ENCODE measurements at places on chromosomes 1 and 21.
A peak's percentile ranks its signal among the peaks of the same experiment; 100 is the strongest.

GRCh38 chr1:902802-903201 is 20.9 kb upstream of the SAMD11 start:
- DNase-seq, result no peak

DNA sequence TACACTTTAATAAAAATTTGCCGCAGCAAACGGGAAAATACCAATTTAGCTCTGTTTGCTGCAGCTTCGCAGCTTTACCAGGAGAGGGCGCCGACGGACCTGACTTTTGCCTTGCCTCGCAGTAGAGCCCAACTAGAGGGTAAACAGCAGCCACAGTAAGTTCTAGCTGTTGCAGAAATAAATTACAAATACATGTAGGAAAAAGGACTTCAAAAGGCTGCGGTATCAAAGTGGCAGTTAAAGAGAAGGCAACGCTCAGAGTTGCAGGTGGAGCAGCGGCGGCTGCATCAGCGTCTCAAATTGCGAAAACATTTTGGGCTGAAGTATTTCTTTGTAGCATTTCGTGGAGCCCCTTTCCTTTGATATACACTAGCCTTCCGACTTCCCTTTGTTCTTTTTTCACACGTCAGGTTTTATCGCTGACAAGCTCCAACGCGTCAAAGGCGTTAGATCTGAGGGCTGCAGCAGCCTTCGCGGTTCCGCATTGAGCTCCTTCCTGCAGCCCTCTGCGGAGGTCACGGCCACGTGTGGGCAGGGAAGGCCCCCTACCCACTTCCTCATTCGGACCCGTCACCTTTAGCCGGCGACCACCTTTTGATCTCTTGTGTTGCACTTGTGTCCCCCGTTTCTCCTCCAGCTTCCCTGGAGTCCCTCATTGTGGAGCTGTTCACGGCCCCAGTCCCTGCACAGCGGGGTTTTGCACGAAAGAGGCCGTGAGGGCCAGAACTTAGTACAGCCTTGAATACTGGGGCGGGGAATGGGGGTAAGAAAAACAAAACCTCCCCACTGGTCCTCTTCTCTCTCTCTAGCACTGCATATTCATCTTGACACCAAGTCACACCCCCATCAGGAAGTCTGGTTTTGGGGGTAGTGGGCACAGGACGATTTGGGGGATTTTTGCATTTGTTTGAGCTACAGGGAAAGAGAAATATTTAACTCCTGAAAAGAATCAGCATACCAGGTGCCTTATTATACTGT is 72.8 kb downstream of the S1PR1 start:
- peak; percentile 69 for DNase-seq

DNA sequence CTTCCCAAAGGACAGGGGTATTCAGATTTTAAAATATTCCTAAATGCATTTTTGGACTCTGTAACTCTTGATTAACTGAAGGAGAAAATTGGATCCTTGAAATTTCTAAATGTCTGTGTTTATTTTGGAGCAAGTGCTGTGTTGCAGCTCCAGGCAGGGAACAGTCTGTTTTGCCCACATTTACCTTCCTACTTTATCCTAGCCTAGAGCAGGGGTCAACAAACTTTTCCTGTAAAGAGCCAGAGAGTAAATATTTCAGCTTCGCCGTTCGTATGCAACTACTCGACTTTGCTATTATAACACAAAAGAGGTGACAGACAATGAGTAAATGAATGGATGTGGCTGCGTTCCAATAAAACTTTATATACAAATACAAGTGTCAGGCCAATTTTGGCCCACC is 402.2 kb downstream of the GPATCH2 start:
- DNase-seq, result no peak

DNA sequence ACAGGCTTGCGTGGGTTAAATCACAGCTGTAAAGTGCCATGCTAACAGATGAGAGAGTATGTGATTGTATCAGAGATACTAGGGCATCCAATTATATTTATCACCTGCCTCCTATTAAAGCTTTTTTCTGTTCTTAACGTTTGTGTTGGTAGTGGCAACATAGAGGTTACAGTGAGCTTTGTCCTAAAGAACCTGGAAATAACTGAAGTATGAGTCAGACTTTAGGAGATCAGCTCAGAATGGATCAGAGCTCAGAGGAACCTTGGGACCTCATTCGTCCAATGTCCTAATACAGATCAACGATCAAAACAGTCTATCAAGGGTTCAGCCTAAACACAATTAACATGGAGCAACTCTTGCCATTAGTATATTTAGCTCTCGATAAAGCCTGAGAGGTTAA is 81.0 kb downstream of the RGS7 start:
- DNase-seq, result no peak

DNA sequence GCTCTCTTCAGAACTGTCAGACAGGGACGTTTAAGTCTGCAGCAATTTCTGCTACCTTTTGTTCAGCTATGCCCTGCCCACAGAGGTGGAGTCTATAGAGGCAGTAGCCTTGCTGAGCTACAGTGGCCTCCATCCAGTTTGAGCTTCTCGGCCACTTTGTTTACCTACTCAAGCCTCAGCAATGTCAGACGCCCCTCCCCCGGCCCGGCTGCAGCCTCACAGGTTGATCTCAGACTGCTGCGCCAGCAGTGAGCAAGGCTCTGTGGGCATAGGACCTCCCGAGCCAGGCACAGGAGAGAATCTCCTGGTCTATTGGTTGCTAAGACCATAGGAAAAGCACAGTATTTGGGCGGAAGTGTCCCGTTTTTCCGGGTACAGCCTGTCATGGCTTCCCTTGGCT is 89.9 kb upstream of the PDC start:
- DNase-seq, result no peak

DNA sequence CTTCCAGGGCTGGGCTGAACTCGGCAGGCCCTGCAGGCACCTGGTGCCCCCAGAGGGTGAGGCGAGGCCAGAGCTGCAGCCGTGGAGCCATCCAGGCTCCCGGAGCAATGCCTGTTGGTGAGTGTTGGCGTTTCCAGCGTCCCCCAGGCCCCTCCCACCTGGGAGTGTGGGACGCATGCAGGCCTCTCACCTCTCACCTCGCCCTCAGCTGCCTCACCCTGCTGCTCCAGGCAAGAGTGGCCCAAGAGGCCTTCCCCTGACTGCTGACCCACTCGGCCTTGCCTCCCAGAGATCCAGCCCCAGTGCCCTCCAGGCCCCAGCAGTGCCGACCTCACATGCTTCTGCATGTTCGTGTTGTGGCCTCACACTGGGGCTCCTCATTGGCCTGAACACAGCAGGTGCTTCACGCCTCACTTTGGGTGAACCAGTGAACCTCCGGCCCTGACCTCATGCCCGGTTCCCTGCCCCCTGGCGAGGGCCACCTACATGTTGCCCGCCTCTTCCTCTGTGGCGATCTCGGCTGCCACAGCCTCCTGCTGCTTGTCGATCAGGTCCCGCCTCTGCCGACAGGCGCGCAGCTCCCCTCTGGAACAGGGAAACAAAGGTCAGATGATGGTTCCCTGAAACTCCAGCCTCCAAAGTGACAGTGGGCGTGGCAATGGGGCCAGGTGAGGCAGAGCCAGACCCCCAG is 17.0 kb downstream of the CFAP74 start:
- no peak for DNase-seq

DNA sequence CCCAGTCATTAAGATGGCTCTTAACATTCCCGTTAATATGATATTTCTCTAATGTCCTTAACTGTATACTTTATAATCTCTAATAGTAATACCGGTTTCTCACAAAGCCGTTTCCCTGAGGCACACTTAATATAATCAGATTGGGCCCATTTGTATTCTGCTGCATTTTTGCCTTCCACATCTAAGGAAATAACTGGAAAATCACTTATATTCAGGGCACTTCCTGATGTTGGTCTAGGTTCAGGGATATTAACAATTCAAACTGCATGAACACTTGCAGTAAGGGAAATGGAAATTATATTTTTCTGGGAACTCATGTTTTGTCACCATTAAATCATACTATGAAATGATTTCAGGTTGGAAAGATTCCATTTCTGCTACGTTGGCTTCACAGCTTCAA is 119.8 kb downstream of the TPR start:
- DNase-seq, result no peak

DNA sequence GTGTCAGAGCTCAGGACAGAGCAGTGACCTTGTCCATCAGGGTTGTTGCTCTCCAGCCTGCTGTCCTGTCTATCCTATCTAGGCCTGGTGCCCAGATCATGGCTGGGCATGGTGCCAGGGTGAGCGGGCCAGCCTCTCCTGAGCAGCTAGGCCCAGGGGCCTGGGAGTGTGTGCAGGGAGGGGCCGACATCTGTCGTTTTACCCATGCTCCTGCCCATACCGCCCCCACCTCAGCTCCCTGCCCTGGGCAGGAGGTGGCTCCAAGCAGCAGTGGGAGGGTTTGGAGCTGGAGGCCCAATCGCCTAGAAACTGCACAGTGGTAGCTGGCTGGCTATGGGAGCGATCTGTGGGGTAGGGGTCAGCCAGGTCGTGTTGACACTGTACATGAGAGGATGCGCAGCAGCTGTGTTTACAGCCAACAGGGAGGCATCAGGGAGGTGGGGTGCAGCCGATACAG is 6.5 kb downstream of the INSRR start:
- no peak for DNase-seq

DNA sequence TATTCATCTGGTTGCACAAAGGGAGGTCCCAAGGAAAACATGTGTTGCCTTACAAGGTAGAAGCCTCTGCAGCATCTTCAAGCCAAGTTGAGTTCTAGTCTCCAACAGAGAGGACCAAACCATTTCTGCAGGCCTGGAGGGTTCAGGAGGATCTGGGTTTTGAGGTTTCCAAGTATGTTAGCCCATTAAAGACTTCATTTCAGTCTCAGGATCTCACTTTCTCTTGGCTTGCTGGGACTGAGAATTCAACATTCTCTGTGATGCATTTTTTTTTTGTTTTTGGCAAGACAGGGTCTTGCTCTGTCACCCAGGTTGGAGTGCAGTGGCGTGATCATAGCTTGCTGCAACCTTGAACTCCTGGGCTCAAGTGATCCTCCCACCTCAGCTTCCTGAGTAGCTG is 8.8 kb upstream of the MYOCOS start:
- DNase-seq, result no peak

Data from activated naive CD4-positive, alpha-beta T cell treated with Interleukin-2 at 50 U/mL for 16 hours (primary cell).